ENCODE measurements at places on chromosomes 1 and 21.
A peak's percentile ranks its signal among the peaks of the same experiment; 100 is the strongest.

GRCh38 chr1:162314206-162314605, 62.4 kb downstream of the SPATA46 start:
- DNase-seq = no peak

- no peak for DNase-seq
Observed at GRCh38 chr1:204266504-204267034, 52.8 kb upstream of the GOLT1A start.

DNA sequence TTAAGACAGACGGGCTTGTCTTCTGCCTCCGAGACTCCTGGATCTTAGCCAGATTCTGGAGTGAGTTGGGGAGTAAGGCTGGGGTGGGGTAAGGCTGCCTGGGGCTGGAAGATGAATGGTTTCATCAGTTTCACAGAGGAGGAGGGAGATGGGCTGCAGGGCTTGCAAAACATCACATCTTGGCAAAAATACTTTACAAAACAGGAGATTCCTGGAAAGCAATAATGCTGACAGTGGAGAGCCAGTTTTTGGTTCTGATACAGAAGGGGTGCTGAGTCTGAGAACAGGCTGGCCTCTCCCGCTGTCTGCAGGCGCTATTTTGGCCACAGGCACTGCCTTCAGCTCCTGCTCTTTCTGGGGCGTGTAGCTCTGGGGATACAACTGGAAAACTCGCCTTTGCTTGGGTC, 83.4 kb upstream of the KCNE2 start:
- DNase-seq = no peak

GRCh38 chr1:75198163-75198562, 64.0 kb downstream of the LHX8 start:
- DNase-seq = no peak

GRCh38 chr1:117606649-117607430, 992 bp downstream of the TENT5C start:
- DNase-seq = peak; percentile 82

DNA sequence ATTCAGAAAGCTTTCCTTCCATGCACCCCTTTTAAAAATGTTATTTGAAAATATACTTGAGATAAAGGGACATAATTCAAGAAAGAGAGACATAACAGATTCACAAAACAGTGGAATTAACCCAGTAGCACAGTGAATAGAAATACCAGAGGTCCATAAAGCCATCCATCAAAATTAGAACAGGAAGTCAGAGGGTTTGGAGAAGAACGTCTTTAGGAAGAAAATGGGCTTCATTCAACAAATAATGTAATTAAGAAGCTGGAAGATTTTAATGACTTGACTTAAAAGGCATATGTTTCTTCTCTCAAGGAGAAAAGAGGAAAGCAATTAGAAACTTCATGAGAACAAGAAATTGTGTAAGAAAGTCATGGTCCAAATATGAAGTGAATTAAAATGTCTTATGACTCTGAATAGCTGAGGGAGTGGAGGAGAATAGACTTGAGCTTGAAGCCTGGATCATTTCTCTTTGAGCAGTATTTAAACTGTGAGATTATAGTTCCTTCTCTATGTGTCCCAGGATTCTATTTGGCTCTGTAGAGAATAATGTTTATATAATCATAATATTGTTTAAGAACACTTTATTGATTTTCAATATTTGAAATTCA, 7.9 kb upstream of the HCRTR1 start:
- no peak for DNase-seq

DNA sequence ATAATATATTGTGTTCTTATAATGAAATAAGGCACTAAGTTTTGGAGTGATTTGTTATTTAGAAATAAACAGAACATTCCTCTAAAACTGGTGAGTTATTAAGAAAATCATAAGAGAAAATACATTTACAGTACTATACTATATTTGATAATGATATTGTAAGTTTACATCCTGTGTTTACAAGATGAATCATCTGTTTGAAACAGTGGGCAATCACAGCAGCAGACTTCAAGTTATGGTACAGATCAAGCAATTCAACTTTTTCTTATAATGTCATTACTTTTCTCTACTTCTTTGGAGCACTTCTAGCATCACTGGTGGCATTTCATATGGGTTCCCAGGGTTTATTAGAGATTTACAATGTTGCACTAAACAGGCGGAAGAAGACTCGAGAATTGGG, 86.5 kb upstream of the BRINP3 start:
- DNase-seq = no peak

GRCh38 chr1:51926171-51926812, 47.8 kb upstream of the NRDC start:
- DNase-seq = peak; percentile 51

DNA sequence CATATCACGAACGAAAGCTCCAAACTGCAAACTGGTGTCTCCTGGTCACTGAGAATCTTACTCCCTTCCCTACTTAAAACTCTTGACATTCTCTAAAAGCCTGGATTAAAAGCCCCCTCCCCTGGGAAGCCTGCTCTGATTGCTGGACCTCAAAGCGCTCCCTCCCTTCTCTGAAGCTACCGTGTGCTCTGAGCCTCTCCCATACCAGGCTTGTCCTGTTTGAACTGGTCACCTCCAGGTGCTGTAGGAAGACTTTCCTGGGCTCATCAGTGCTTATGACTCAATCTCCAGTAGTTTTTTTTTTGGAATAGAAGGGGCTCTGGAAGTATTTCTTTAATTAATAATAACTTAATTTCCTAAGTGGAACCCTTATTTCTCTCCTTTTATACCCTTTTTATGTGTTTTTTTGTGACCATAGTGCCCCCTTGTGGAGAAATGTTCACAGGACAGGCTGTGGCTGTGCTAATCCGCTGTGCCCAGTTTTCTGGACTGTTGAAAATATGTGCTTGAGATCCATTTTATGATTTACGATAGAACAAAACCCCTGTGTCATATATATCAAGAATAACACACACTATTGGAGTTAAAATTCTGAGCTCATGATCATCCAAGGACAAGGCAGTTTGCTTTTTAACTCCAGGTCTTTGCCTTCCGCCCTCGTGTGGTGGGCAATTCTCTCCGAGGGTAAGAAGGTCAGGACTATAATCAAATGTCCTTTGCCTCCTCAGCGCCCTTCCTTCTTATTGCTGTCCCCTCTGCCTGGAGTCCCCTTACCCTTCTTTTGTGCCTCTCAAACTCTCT, 16.9 kb downstream of the MTARC1 start:
- peak; percentile 55 for DNase-seq

DNA sequence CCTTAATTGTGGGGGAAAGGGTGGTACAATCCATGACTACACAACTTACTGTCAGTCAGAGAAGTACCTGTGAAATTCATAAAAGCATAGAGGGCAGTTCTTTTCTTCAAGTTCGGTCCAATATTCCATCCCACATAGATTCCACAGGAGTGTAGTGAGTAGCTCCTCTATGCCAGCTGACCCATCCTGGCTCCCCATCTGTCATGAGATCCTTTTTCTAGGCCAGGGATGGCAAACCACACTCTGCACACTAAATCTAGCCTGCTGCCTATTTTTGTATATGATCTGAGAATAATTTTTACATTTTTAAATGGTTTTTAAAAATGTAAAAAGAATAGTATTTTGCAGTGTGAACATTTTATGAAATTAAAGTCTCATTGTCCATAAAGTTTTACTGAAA, 107.0 kb upstream of the TSPAN2 start:
- DNase-seq = no peak

DNA sequence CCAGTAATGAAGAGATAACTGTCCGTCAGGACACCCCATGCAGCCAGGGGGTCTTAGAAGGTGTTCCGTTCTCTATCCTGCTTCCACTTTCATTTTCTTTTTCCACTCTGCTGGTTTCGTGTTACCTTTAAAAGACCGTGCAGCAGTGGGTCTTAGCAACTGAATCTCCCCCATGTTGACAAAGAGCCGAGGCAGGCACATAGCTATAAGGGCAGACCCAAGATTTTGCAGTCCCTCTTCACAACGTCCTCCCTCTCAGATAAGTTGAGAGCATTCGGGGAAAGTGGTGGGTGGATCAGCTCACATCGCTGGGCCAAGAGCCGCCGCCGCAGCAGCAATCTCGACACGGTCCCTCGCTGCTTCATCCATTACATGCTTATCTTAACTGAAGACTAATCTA, 355.5 kb downstream of the LMO4 start:
- DNase-seq = no peak

- no peak for DNase-seq
Observed at GRCh38 chr1:88528792-88529191, 155.3 kb upstream of the PKN2 start.

- peak; percentile 53 for DNase-seq
Observed at GRCh38 chr1:243409284-243409683, 153.4 kb downstream of the SDCCAG8 start.

DNA sequence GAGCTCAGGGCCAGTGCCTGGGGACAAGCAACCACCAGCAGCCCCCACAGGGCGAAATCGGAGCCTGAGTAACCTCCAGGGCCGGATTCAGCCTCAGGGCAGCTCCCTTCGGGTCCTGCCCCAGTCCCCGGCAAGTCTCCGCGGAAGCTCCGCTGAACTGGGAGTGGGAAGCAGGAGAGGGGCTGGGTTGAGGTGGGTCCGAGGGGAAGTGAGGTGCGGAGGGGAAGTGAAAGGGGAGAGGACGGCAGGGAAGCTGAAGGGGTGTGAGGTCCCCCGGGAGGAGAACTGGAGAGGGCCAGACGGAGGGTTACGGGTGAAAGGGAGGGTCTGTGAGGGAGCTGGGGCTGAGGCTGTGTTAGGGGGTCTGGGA, 560 bp downstream of the PADI2 start:
- DNase-seq = no peak

DNA sequence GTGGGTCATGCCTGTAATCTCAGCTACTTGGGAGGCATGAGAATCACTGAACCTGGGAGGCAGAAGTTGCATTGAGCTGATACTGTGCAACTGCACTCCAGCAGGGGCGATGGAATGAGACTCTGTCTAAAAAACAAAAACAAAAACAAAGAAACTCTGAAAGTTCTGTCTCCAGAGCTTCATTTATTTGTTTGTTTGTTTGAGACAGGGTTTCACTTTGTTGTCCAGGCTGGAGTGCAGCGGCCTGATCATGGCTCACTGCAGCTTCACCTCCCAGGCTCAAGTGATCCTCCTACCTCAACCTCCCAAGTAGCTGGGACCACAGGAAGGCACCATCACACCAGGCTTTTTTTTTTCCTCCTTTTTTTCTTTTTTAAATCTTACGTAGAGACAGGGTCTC, 191.8 kb upstream of the TNR start:
- DNase-seq = no peak

- no peak for DNase-seq
Observed at GRCh38 chr1:81369833-81370232, 430.9 kb upstream of the ADGRL2 start.

GRCh38 chr1:233796146-233796783, 108.2 kb upstream of the SLC35F3 start:
- DNase-seq = no peak

GRCh38 chr1:213387380-213388015, 336.5 kb downstream of the RPS6KC1 start:
- DNase-seq = no peak

DNA sequence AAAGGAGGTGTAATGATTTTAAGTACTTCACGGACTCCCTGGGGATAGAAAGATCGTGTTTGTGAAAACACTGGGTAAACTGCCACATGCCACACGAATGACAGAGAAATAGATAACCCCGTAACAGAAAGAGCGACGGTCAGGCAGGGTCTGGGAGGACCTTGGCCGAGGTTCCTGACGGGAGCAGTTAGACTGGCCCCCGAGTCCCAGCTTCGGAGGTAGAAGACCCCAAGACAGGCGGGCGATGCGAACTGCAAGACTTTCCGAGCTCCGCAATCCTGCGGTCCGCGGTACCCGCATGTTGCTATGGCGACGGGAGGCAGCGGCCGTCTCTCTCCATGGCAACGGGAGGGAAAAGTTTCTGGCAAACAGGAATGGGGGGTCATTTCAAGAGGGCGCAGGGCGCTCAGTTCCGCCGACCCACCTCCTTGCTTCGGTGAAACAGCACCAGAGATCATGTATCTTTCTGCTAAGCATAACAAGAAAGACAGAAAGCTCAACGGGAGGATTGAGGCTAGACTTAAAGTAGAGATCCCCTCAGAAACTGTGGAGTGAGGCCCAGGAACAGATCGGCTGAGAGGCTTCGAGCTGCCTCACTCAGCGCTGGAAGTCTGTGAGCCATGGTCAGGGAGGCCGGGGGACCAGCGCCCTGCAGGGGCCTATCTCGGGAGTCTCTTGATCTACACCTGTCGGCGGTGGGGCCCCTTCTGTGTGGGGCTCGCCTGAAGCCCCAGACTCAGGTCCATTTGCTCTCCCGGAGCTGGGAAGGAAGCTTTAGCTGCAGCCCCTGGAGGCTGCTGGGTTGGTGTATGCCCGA, 685 bp upstream of the SYT6 start:
- DNase-seq = no peak

DNA sequence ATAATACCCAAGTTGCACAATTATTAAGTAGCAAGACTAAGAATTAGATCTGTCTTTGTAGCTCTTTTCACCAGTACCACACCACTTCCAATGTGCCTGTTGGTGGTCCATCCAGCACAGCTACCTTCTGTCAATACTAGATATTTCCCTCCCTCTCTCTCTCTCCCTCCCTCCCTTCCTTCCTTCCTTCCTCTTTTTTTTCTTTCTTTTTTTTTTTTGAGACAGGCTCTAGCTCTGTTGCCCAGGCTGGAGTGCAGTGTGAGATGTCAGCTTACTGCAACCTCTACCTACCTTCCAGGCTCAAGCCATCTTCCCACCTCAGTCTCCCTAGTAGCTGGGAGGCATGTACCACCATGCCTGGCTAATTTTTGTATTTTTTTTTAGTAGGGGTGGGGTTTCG, 21.1 kb downstream of the KPNA6 start:
- no peak for DNase-seq

DNA sequence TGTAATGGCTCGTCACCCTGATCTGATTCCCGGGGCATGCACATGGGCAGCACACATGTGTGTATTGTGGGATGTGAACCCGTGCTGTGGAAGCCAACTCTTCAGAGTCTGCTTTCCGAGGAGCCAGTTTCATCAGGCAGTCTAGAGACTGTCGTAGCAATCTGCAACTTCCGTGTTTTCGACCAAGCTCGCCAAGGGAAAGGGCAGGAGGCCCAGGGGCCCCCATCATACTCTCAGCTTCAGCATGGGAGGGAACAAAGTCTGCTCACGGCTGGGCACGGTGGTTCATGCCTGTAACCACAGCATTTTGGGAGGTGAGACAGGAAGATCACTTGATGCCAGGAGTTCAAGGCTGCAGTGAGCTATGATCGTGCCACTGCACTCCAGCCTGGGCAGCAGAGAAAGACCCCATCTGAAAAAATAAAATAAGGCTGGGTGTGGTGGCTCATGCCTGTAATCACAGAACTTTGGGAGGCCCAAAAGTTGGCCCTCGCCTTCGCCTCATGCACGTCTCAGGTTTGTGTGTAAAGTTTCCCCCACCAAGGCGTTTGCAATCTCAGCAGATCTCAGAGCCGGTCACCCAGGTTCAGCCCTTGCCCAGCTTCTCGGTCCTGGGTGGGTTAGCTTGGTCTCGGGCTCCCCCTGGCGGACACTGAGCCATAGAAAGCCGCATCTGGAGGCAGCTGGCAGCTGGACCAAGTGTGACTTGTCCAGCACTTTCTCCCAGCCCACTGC, 48.5 kb upstream of the SLC25A33 start:
- peak; percentile 65 for DNase-seq

DNA sequence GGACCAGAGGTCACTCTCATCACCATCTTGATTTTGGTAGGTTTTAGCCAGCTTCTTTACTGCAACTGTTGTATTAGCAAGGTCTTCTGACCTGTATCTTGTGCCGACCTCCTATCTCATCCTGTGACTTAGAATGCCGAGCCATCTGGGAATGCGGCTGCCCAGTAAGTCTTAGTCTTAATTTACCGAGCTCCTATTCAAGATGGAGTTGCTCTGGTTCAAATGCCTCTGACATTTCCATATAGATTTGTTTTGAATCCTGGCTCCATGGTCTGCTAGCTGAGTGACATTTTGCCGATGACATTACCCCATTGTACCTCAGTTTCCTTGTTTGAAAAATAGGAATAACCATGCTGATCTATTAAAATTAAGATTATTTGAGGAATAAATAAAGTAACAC, 193.9 kb upstream of the HMCN1 start:
- DNase-seq = no peak
